Activated CD8-positive, alpha-beta memory T cell treated with anti-CD3 and anti-CD28 coated beads for 48 hours (primary cell): ENCODE measurements at places on chromosomes 5 and 9.

GRCh38 chr5:60945813-60946187 lies 795 bp downstream of the NDUFAF2 start:
- DNase-seq, result no peak

DNA sequence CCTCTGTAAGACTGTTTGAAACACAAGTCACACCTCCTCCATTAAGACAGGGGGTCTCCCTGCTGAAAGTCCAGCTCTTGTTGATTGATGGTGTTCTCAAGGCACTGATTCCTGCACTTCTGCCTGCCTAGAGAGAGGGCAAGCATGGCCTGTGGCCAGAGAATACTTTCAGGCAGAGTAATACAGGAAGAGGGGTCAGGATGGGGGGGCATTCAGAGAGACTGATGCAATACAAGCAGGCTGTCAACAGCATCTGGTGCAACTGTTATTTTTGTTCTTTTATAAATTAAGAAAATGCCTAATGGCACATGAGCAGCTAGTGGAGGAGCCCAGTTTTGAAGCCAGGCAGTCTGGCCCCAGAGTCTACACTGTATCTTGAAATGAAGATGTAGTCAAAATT lies 302.2 kb downstream of the DIRAS2 start:
- no peak for DNase-seq

- no peak for DNase-seq
These were observed 22.0 kb upstream of the EPB41L4B start for GRCh38 chr9:109342878-109343277.

DNA sequence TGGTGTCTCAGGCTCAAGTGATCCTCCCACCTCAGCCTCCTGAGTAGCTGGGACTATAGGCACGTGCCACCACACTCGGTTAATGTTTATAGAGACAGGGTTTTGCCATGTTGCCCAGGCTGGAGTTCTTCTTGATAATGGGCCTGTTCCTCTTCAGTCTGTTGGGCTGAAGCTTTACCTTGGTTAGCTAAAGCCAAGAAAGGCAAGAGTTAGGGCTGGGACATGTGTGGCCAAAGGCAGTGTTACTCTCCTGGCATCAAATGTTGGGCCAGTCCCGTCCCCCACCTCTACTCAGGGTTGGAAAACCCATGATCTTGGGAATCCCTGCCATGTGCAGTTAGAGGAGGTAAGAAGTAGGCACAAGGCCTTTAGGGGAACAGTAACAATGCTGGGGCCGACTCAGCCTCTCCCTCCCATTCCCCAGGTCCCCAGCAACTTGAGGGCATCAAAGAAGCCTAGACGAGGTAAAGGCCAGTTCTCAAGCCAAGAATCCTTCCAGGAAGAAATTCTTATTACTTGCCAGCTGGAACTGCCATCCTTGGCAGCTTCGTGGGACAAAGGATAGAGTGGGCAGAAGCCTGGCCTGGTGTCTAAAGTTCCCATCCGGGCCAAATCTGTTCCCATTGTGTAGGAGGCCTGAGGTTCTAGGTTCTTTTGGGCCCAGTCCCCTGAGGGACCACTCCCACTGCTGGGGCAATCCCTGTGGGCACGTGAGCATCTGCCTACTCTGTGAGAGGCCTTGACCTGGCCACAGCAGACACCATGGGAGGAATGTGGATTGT lies 4.5 kb downstream of the EGR1 start:
- DNase-seq, result no peak

- DNase-seq, result no peak
These were observed 182.5 kb downstream of the DRD1 start for GRCh38 chr5:175261526-175261925.

- DNase-seq, result no peak
These were observed 43.2 kb downstream of the GARNL3 start for GRCh38 chr9:127307802-127308201.

- no peak for DNase-seq
These were observed 98.1 kb downstream of the DOCK8 start for GRCh38 chr9:312596-313320.

GRCh38 chr5:6371079-6371810 lies 7.1 kb downstream of the MED10 start:
- DNase-seq, result no peak

DNA sequence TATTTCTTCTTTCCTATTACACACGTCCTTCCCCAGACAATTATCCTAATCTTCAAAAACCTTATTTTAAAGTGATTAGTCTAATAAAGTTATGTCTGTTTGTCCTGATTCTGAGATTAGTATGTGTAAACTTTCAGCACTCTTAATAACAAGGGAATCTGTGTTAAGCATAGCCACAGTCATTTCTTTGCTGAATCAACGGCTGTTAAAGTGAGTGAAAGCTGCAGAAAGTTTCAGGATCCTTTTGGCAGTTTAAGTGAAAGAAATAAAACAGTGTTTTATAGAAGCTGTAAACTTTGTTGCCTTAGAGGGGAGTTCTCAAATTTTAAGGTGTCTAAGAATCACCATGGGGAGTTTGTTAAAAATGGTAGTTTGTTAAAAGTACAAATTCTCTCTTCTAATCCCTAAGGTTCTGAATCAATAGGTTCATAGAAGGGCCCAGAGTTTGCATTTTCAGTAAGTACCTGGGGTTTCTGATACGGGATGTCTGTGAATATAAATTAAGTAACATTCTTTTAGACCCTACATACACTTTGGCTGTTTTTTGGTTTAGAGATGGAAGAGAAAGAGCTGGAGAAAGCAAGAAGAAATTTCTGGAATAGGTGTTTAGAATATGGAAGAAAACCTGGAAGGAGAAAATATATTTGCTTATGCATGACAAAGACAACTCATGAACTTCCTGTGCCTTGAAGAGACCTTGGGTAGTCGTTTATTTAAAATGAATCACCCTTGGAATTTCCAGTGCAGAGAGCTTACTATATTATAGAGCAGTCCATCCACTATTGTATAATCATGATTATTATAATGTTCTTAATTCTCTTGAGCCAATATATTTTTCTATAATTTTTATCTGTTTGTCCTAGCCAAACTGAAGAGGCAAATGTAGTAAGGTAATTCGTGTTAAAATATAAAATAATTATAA lies 45.7 kb downstream of the SCAMP1 start:
- no peak for DNase-seq

- no peak for DNase-seq
These were observed 129.5 kb downstream of the TTLL11 start for GRCh38 chr9:121963528-121963995.

GRCh38 chr9:20441711-20442423 lies 180.4 kb downstream of the MLLT3 start:
- no peak for DNase-seq

GRCh38 chr9:89806371-89807100 lies 201.7 kb downstream of the GADD45G start:
- no peak for DNase-seq

GRCh38 chr5:6736106-6736505 lies 22.9 kb downstream of the TENT4A start:
- DNase-seq, result no peak

DNA sequence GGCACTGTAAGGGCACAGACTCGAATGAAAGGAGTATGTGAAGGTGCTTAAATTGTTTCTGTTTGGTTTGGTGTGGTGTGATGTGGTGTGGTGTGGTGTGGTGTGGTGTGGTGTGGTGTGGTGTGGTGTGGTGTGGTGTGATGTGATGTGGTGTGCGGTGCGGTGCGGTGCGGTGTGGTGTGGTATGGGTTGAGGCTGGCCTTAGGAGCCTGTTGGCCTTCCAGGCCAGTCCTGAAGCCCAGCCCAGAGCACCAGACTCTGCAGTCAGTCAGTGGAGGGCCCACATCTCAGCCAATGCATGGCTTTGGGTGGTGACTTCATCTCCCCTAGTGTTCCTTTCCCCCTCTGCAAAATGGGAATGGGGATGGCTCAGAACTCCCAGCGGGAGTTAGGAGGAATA lies 85.8 kb downstream of the KCNIP1 start:
- no peak for DNase-seq

DNA sequence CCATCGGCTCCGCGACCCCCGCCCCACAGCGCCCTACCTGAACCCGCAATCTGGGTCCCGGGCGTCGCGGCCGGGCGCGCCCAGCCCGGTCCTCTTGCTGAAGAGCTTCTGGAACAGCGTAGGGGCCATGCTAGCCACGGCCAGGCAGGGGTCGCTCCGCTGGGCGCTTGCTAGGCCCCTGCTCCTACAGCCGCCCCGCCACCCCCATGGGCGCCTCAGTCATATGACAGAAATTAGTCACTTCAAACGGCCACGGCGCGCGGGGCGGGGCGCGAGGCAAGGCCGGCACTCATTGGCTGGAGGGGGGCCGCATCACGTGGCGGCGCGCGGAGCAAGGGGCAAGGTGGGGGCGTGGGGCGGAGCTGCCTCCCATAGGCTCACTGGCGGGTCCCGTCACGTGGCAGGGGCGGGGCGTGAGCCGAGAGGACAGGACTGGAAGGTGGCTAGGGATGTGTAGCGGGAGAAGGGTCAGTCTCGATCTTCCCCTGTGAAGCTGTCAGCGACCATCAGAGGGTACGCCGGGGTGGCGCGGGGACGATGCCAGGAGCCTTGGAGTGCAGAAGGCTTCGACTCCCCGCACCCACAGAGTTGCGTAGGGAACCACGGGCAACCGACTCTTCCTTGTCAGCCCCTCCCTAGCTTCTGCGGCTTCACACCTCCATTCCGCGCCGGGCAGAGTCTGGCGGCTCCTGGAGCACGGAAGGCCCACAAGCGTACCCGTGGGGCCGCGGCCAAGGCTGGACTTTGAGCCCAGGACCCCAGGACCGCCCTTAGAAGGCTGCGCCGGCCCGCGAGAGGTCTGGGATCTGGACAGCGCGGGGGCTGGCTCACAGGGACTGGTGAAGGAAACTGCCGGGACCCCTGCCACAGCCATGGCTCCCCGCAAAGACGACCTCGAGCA lies at the start of gene FNIP1:
Gene FNIP1 (minus strand): TSS at position 225 of the 901 bp plus-strand sequence. CDS start 96 bp downstream, at position 129.
- peak; percentile 98 for DNase-seq

DNA sequence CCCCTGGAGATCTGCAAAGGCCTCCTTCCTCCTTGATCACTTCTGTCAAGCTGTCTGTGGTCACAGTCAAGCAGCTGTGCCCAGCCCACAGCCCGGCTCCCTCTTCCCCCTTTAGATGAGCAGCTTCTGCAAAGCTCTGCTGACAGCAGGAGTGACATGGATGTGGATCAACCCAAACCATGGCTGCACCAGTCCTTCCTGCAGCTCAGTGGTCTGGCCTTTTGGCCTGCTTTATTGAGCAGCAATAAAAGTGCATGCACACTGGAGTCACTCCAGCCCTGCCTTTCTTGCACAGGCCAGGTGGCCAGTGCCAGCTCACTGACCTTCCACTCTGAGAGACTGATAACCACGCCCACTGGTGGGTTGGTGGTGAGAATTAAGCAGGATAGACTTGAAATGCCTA lies 91.3 kb upstream of the OTULINL start:
- DNase-seq, result no peak

DNA sequence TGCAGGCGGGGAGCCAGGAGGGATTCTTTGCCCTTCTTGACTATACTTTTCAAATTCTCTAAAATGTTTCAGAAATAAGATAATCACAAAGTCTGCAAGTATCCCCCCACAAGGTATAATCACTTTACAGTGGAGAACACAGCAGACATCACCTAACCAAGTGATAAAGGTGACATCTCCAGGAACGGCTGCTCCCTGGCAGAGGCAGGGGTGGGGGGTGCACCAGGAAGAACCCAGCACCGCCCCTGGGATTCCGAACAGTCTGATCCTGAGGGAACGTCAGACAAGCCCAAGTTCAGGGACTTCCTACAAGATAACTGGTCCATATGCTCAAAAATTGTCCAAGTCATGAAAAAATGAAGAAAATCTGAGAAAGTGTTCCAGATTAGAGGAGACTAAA lies 85.4 kb downstream of the HSD17B3 start:
- DNase-seq, result no peak

GRCh38 chr5:170311511-170312300 lies 14.1 kb upstream of the LCP2 start:
- DNase-seq, result no peak

DNA sequence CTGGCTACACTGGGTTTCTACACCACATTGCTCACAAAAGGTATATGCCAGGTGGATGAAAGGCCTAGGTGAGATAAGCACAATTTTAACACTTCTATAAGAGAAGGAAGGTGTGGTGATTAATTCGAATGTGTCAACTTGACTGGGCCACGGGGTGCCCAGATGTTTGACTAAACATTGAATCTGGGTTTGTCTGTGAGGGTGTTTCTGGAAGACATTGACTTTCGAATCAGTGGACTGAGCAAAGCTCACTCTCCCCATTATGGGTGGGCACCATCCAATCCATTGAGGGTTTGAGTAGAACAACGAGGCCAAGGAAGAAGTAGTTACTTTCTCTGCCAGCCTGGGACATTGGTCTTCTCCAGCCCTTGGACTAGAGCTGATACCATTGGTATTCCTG lies 78.2 kb upstream of the COL5A1 start:
- DNase-seq, result no peak

GRCh38 chr5:97600486-97600885 lies 417.4 kb upstream of the RIOK2 start:
- no peak for DNase-seq

DNA sequence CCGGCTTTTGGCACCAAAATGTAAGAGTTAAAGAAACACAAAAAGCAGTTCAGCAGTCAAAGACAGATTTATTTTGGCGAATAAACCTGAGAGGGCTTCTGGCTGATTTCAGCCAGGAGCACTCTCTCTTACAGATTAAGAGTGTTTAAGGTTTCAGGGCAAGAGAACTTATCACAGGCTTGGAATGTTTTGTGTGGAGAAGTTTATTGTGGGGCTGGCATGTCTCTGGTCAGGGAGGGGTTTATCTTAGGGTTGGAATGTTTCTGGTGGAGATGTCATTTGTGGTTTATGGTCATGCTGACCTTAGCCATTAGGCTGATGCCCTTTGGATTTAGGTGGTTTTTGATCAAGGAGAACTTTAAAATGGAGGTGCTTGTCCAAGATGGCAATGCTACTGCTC lies 622.3 kb upstream of the PTPRD start:
- DNase-seq, result no peak

DNA sequence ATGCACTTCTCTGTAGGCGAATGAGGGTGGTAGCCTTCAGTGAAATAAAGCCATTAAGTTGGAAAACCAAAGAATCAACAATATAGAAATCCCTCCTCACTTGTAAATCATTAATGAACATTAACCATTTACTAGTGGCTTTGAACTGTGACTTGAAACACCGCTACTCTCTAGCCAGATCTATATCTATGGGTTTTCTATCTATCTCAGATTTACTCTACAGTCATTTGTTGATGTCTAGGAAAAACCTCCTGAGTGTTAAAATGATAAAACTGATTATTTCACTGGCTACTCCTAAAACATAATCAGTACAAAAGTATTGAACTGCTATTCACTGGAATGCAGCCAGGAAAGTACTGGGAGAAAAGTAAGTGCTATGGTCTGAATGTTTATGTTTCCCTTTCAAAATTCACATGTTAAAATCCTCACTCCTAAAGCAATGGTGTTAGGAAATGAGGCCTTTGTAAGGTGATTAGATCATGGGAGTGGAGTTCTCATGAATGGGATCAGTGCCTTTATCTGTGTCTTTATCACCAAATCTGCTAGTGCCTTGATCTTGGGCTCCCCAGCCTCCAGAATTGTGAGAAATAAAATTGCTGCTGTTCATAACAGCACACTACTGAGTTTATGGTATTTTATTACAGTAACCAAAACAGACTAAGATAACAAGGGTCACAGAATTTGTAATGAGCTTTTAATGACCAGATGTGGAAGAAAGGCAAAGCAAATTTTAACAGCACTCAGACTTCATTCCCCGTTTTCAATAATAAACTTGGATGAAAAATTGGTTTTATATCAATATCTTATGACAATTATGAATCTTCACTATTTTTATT lies 8.6 kb upstream of the OXCT1 start:
- no peak for DNase-seq

GRCh38 chr5:40206030-40206429 lies 473.7 kb upstream of the PTGER4 start:
- DNase-seq, result no peak
